ENCODE measurements at places on chromosomes 11 and 22.

DNA sequence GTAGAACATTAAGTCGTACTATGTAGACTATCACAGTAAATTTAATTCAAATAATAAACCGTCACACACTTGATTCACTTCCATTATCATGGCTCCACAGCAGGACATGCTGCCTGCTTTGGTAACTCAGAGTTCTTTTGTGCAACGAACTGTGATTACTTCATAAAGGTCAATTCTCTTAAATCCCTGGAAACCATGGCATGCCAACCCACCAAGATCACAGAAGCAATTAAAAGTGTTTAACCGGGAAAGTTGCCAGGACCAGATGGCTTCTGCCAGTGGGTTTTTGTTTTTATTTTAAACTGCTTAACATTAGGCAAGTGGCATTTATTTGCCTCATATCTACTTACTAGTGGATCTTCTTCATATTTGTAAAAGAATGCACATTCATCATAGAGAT lies 1162.1 kb downstream of the DLG2 start:
- no peak for DNase-seq

DNA sequence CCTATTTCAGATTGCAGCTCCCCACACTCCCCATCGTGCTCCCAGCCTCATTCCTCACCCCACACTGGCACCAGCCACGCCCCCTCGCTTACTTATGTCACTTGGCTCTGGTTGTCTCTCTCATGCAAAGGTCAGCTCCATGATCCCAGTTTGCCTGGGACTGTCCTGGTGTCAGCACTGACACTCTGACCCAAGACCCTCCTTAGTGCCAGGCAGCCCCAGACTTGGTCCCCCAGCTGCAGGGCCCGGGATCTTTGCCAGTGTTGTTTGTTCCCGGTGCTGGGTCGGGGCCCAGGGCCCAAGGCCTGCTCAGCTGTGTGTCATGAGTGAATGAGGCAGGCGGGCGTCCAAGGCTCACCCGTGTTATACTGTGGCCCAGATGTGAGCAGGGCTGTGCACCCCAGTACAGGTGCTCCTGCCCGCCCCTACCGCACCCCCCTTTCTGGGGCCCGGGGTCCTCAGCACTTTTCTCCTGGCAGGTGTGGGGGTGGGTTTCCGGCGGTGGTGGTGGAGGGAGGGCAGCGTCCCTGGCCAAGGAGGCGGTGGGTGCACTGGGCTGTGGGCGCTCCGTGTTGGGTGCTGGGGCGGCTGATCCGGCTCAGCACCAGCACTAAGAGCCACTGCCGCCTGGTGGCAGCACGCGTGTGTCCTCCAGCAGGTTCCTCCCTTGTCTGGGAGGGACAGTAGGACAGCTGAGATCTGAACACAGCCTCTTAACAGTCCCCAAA lies 19.5 kb downstream of the IL17REL start:
- DNase-seq = peak; percentile 44

DNA sequence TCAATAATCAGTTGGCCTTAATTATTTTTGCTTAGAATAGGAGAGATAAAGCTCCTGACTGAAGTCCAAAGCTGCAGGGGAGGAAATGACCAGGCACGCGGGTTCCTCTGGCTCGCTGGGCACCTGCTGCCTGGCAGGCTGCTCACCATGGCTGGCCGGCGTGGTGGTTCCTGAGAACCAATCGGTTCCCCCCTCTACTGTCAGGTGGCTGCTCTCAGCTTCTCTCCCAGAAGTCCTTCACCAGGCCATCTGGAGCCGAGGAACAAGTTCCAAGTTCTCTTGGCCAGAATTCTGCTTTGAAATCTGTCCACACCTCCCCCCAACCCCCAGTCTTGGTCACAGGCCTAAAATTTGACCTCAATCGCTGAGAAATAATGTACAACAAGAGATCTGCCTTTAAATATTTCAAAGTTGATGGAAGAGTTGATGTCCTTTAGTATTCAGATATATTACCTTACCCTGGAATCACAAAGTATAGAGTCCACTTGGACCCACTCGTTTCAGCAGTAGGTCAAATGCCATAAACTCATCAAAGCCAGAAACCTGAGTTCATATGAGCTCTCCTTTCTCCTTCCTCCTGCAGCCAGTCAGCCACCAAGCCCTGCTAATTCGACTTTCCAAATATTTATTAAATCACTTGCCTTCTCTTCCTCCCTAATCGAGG lies 25.2 kb downstream of the EXPH5 start:
- DNase-seq = no peak

- DNase-seq = no peak
Observed at GRCh38 chr22:48141301-48141700, 1378.9 kb downstream of the TBC1D22A start.

DNA sequence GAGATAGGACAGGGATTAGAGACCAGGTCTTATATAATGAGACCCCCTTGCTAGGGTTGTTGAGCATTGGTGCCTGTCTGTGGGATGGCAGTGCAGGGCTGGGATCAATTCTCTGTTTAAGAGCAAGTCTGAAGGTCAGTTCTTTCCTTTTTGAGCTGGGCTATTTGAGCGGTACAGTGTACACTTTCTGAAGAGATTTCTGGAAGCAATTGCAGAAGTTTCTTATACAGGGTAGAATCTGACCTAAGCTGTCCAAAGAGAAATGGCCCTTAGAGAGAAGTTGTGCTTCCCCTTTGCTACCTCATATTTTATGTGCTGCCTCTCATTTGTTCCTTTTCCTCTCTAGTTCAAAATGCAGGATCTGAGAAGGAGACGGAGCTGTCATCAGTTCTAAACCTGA lies 35.8 kb downstream of the CSTPP1 start:
- DNase-seq = no peak

GRCh38 chr11:125517116-125517770 lies 21.2 kb upstream of the FEZ1 start:
- no peak for DNase-seq

- no peak for DNase-seq
Observed at GRCh38 chr11:47143322-47143721, 33.4 kb downstream of the ARFGAP2 start.

- DNase-seq = no peak
Observed at GRCh38 chr22:26466196-26466595, 17.4 kb downstream of the HPS4 start.

GRCh38 chr11:3914805-3915204 lies 59.3 kb downstream of the STIM1 start:
- no peak for DNase-seq

GRCh38 chr11:44267750-44268613 lies 42.0 kb downstream of the ALX4 start:
- no peak for DNase-seq

GRCh38 chr11:92964471-92964870 lies 5.0 kb upstream of the MTNR1B start:
- no peak for DNase-seq

DNA sequence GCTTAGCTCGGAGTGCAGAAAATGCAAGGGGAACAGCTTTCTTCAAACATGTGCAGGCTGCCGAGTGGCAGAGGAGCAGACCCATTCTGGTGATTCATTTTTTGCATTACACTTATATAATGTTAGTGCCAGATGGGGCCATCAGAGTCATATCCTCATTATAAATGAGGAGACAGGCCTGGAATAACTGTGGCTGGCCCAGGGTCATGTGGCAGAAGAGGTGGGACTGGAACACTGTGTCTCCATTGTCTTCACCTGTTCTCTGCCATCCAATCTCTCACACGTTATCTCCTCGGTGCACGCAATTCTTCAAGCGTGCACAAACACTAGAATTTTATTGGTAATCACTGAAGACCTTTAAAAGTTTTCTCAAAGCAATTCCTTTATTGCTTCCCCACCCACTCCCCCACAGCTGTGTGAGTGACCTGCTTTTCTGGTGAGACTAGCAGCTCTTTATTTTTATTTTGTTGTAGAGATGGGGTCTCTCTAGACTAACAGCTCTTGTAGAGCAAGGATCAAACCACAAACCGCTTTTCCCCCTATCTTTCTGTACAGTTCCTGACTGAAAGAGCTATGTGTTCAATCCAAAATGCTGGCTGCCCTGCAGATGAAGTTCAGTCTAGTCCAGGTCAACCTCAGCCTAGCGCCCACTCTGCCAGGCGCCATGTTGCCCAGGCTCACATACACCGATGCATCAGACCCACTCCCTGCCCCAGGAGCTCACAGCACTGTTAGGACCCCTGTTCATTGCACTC lies 75.3 kb downstream of the ST3GAL4 start:
- DNase-seq = no peak

DNA sequence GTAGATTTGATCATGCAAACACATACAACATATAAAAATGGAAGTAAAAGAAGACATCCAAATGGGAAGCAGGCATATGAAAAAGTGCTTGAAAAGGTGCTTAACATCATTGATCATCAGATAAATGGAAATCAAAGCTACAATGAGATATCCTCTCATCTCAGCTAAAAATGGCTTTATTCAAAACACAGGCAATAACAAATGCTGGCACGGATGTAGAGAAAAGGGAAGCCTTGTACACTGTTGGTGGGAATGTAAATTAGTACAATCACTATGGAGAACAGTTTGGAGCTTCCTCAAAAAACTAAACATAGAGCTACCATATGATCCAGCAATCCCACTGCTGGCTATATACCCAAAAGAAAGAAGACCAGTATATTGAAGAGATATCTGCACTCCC lies 549 bp upstream of the TCN1 start:
- DNase-seq = no peak

DNA sequence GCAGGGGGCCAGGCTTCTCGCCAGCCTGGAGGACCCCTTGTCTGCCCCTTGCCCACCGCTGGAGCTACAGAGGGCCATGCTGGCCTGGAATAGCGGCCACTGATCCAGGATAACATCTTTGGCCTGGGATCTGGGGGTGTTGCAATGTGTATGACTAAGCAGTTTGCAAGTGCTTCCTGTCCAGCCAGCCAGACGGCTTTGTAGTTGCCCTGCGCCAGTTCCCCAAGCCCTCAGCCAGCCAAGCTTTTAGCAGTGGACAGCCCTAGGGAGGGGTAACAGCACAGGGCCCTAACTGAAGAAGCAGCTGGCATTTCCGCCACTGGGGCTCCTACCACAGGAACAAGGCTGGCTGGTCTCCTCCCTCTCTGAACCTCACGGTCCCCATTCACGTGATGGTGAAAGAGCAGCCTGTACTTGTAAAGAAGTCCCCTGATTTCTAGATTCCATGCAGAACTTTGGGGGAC lies 32.1 kb downstream of the UQCR10 start:
- peak; percentile 86 for DNase-seq
